Activated T-cell treated with anti-CD3 and anti-CD28 coated beads for 24 hours (primary cell): ENCODE measurements at places on chromosomes 2 and 18.
A peak's percentile ranks its signal among the peaks of the same experiment; 100 is the strongest.

- no peak for DNase-seq
Observed at GRCh38 chr2:71714601-71715240, 261.4 kb downstream of the DYSF start.

DNA sequence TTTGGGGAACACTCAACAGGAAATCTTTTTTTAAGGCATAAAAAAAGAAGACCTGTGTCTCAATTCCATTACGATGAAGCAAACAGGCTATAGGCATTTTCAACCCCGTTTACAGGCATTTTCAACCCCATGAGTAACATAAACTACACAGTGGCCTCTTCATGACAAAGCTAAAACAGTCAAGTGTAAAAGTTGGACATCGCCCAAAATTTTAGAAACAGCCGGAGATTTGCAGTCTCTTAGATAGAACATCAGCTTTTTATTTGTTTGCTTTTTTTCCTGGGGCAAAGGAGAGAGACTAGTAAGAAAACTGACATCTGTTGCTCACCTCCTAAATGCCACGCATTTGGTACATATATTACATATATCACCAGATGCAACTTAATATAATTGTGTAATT is 173.7 kb downstream of the CMPK2 start:
- DNase-seq: no peak

DNA sequence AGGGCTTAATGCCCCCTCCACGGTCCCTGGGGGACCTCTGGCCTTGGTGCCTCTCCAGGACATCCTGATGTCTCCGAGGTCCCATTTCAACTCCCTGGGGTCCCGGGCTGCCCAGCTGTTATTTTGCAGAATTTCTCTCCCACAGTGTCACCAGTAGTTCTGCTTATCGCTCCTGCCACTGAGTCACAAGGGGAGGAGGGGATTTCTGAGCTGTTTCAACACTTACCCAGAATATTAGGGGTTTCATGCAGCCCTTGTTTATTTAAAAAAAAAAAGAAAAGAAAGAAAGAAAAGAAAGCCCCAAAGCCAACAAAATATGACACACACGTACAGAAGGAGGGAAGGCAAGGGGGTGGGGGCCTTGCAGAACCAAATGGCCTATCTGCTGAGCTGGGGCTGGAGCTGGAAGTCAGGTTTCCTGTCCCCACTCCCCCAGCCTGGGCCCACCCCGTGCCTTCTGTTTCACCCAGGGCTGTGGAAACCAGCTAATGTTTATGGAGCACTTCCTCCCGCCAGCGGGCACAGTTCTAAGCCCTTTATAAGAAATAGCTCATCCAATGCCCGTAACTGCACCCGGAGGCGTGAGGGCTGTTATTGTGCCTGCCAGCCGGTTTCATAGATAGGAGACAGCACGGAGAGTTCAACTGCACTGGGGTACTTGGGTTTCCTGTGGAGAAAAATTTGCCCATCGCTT is 8.4 kb upstream of the ARID5A start:
- peak; percentile 60 for DNase-seq

DNA sequence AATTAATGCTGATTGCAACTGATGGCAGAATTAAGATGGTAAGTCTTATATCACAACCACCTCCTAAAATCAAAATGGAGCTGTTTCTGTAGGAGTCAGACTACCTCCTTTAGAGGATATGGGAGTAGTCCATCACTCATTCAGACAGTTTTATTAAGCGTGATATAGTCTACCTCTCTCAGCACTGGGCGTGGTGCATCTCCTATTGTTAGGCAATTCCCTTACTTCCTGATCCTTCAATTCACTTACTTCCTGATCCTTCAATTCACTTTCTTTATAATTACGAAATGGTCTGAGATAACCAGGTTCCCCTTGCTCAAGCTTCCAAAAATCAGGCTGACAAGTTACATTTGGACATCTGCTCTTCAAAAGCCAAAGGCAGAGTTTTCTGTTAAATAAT is 31.9 kb downstream of the ATP8B1 start:
- no peak for DNase-seq

GRCh38 chr2:72982219-72982618 is 64.9 kb downstream of the EMX1 start:
- no peak for DNase-seq

- DNase-seq: no peak
Observed at GRCh38 chr2:40716879-40717278, 265.0 kb upstream of the SLC8A1 start.

GRCh38 chr2:241820625-241821384 is 11.8 kb downstream of the NEU4 start:
- DNase-seq: no peak

DNA sequence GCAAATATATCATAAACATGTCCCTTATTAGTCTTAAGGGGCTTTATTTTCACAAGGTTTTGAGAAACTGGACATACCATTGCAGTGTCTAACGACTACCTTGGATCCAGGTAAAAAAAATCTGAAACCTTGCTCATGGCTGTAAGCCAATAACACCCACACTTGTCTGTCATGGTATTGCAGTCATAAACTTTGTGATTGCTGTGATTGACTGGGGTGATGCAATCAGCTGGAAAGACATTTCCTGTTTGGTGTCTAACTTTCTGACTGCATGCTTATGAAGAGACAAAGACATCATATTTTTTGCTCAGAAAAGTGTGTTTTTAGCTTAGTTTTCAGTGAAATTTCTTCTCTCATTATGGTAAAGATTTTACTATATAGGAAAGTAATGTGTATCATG is 635.0 kb downstream of the TSN start:
- no peak for DNase-seq

- no peak for DNase-seq
Observed at GRCh38 chr2:189662669-189663226, 1.5 kb downstream of the ASNSD1 start.

DNA sequence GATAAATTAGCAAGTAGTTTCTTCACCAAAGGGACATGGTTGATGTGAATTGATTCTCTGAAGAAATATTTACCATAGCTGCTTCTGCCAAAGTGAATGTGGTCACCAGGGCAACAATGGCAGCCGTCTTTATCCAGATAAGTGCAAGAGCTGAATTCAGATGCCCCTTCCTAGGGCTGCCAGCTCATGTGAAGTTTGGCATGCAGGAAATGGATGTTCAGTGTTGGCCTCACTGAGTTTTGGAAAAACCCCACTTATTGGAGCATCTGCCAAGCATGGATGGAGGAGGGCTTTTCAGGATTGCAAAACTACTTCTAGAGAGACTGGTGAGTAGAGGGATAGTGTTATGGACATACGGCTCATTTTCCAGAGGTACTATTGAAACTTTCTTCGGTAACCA is 80.8 kb downstream of the FMNL2 start:
- no peak for DNase-seq

- DNase-seq: no peak
Observed at GRCh38 chr2:177239932-177240630, 24.4 kb downstream of the NFE2L2 start.

DNA sequence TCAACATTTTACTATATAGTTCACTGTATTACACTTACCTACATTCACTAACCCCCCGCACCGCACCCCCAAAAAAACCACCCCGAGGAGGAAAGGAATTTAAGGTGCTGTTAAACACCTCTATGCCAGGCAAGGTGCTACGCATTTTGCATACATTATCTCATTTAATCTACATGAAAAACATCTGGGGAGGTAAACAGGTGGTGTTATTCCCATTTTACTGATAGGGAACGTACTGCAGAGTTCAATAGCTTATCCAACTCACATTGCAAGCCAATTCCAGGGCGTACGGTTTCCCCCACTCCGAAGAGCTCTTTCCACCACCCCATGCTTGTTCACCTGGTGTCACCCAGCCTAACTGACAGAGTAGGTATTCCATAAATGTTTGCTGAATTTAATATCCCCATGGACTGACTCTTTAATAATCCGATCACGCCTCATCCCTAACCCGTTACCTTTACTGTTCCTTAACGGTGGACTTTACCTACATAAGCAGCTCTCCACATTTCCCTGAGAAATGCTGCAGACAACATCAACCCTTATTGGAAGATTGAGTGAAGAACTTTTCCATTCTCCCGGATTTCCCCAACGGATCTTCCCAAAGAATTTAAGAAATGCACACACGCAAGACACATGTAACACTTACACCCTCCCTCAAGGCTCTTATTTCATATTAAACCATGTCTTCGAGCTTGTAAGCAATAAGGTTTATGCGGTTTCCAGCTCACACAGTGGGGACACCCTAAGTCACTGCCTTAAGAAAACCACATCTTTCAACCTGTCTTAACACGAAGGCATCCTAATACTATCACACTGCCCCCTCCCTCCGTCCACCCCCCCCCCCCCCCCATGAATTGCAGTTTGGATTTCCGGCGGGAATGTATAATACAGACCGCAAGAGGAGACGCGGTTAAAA is 1.2 kb downstream of the RAPH1 start:
- no peak for DNase-seq

DNA sequence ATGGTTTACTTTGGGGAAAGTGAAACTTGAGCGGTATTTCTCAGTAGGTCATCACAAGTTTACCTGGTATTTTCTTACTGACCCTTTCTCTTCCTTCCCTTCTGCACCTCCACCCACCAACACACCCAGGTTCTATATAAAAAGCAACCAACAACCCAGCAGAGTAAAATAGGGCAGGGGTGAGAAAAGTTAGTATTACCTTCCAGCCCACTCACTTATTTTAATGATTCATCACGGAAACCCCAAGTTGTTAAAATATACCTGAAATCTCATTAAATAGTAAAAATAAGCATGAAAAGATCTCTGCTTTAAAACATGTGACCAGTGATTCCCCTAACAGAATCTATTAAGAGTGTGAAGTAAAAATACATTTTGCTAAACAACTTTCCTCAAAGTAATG is 306.1 kb downstream of the ZEB2 start:
- no peak for DNase-seq

DNA sequence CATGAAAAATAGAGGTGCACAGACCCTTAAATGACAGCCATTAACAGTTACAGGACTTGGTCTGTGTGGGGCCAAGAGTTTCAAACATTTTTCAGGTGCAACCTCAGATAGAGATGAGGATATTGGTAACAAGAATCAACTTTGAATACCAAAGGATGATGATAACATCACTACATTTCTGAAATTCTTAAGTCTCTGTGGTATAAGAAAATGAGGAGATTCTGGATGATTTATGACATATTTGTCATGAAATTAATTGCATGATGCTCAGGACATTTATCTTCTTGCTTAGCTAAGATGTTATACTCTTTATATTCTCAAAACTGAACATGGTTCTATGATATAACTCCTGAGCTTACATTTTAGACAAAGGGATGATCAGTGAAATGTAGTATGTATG is 471.8 kb upstream of the CWC22 start:
- DNase-seq: no peak

DNA sequence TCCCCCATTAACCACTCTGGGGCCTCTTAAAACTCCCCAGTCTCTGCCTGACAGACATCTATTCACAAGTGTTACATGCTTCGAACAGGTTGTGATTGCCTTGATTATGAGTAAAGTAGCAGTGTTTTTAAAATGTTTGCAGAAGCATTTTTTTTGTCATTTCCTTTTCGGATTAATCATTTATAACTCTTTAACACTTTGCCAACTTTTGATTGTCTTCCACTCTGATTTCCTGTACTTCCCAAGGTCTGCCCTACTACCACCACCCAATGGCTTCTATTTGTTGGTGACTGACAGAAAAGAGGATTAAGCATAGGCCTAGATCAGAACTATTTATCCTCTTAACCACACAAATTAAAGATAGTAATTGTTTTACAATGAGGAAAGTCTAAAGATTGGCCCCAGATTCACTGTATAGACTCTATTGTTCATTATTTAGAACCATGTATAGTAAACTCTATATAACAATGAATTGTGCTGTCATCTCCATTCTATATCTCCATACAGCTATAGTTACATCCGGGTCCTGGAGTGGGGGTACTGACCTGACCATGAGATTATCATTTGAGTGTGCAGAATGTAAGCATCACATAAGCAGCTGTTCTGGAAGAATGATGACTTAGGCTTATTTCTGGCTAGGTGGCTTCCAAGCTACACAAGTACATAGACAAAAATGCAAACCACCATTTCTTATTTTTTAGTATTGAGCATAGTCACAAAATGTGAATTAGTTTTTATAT is 110.3 kb upstream of the RBMS1 start:
- DNase-seq: no peak

DNA sequence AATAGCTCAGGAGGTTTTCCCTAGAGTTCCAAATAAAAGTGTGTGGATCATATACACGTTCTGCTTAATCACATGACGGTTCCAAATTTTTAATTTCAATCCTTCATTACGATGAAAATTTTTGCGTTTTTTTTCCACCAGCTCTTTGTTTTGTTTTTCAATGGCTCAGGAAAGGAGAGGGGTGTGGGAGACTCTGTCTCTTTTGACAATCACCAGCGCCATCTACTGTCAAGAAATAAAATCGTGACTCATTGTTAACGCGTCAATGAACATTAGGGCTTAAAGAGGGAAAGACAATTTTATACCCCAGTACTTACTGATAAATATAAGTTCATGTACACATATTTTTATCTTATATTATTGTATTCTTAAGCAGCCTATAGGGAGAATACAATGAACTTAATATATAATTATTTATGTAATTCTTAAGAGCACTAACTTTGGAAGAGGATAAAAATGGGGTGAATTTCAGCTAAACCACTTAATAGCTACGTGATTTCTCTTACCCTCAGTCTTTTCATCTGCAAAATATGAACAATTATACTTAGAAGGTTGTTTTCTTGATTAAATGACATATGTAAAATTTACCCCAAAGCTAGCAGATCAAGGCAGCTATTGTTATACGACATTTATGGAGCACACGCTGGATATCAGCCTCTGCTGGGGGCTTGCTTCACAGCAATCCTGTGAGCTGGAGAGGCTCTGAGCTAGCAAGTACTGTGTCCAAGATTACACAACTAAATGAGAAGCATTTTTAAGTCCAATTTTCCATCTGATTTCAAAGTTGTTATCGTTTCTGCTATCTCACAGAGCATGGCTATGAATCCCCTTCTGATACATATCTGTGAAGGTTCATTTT is 47.4 kb upstream of the RMDN2 start:
- DNase-seq: peak; percentile 23

DNA sequence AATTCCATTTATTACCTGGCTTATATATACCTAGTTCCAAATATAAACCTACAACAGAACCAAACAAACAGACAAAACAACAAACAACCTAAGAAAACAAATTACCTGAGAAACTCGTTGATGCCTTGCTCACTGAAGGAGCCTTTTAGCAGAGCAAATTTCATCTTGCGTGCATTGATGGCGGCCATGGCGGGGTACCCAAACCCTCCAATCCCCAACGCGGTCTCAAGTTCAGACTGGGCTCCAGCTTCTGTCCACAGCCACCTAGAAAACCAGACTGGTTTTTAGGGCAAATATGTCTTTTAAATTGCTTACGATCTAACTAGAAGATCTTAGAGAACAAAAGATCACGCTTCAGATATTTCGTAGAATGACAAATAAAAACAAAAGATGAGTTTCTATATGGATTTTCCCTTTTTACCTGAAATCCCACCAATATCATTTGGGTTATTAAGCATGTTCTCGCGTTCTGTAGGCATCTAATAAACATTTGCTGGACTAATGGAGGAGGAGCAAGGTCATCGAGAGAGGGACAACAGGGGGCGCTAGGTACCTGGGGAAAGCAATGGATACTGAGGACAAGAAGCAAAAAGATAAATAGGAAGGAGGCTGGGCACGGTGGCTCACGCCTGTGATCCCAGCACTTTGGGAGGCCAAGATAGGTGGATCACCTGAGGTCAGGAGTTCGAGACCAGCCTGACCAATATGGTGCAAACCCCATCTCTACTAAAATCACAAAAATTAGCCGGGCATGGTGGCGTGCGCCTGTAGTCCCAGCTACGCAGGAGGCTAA is 25.2 kb downstream of the PDIA6 start:
- DNase-seq: peak; percentile 11
